ENCODE measurements at places on chromosomes 11 and 22. TPM values are rescaled to one million over a fixed set of nuclear protein-coding genes. Genes with fewer than 3 reads are reported as not detected.

DNA sequence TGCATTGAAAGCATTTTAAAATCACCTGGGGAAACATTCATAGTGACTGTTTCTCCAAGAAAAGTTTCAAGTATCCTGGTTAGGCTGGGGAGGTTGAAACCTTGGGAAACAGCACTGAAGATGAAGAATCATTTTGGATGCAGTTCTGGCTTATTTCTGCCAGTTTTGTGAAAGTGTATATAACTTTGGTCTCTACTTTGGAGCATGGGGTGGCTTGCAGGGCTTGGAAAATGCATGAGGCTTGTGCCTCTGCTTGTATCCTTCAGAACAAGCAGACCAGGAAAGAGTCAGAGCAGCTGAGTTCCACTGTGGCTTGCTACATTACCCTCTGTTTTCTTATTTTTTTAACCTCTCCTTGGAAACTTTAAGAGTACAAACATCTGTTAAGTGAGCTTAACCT is 19.5 kb downstream of the SLC5A12 start:
- no peak for DNase-seq

GRCh38 chr11:12235947-12236743 is 125.8 kb downstream of the MICAL2 start:
- DNase-seq = no peak

DNA sequence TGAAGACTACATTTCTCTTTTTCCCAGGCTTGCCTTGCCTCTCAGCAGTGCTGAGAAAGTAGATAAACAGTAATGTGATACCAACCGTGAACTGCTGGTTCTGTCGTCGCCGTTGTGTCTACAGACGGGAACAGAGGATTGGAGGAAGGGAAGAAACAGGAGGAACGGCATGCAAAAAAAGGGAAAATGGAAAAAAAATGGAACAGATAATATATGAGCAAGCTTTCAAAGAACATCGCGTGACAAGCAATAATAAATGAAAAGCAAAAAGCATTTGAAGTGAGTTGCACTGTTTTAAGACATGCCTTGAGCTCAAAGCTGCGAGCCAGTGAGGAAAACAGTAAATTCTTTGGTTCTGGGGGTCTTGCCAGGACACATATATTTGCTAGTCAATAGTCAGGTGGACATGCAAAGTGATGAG is 305.9 kb downstream of the CADM1 start:
- no peak for DNase-seq

DNA sequence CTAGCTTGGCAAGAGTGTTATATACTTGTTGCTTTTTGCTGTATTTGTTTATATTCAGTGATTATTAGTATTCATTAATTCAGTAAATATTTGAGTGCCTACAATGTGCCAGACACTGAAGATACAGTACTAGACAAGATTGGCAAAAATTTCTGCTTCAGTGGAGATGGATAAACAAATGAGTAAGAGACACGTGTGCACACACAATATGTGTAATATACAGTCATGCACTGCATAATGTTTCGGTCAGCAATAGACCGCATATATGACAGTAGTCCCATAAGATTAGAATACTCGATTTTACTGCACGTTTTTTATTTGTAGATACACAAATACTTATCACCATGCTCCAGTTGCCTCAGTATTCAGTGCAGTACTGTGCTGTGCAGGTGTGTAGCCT is 104.9 kb upstream of the GAL start:
- no peak for DNase-seq

DNA sequence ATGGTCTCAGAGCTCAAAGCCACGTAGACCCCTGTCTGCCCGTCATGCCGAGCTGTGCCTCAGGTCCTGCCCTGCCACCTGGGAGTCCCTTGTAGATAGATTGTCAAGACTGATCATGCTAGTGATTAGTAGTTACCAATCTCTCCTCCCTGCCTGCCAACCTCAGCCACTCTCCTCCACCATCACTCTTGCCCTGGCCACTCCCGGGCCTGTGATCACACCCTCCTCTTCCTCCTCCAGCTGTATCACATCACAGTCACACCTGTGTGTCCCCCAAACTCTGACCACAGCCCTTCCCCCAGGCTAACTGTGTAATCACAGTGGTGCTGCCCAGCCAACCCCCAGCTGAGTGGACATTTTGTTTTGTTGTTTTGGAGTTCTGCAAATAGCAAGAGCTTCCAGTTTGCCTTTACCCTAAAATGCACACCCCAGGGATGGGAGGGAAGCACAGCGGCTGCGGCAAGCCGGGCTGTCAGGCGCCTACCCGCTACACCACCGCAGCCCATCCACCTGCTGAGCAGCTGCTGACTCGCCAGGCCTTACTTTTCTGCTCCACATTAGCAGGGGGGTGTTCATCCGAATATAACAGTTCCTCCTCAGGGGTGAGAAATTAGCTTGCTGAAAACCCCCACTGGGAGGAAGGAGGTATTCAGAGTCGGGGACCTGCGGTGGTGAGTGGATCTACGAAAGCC is 45.8 kb downstream of the LRFN4 start:
- DNase-seq = no peak

GRCh38 chr22:45896153-45896951 is 80.6 kb downstream of the WNT7B start:
- peak; percentile 68 for DNase-seq

GRCh38 chr22:24485608-24486007 is 9.5 kb upstream of the UPB1 start:
- no peak for DNase-seq

- DNase-seq = no peak
Observed at GRCh38 chr22:24580276-24580675, 12.6 kb downstream of the LRRC75B start.

DNA sequence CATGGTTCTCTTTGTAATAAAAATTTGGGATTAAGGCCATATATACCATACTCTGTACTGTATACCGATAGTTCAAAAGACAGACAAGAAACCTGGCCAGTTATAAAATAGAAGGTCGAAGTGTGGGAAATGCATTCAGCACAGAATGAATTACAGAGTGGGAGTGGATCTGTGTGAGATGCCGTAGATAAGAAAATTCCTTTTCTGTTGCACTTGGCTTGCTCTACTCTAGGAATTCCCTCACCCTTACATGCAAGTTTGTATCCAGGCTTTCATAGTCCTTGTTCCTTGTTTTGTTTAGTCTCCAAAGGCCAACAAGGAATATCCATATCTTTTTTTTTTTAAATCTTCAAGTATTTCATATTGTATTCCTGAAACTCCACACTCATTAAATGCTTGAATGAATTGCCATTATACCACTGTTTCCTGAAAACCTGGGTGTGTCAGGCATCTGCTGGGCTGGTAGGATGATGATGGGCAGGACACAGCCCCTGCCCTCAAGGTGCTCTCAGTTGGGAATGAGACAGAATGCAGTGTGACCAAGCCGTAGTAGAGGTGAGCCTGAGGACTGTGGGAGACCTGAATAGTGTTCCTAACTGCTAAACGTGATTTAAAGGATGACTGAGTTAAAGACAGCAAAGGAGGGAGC is 53.5 kb downstream of the TEAD1 start:
- no peak for DNase-seq

- no peak for DNase-seq
Observed at GRCh38 chr11:118175031-118175992, 1.1 kb downstream of the SCN2B start.

GRCh38 chr22:19661156-19661555 is 53.1 kb upstream of the SEPTIN5 start:
- no peak for DNase-seq

- DNase-seq = no peak
Observed at GRCh38 chr22:39125622-39126021, 26.9 kb downstream of the CBX7 start.

DNA sequence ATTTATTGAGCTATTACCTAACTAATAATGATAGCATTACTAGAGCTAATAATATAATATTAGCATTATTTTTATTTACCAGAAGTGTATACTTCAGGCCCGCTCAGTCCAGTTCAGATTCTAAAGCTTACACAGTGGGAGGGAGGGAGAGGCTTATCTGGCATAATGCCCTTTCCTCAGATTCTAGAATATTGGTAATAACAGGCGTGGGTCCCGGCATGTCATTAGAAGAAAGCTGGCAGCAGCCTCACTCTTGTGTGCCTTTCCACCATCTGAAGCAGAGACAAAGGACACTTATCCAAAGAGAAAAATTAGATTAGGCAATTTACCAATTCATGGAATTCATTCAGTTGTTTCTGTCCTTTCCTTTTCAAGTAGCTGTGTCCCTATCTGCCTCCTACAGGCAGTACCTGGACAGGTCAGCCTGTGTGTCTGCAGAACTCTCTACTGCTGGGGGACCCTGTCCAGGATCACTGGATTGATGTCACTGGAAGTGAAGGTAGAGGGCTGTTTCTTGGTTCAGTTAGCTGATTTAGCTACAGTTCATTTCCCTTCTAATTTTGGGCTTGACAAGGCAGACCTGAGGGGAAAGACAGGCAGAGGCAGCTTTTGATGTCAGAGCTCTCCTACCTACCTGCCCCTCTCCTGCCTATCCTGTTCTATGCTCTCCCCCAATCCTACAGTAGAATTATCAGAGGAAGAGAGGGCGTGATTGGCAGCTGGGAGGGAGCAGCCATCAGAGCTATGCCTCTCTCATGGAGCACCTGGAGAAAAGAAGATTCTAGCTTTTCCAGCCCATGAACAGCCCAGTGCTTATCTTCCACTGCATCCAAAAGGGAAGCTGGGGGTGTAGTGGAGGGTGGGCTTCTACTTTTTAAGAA is 20.3 kb upstream of the CCDC90B start:
- no peak for DNase-seq

GRCh38 chr11:97912629-97913028 is 1108.1 kb upstream of the CNTN5 start:
- no peak for DNase-seq

- DNase-seq = no peak
Observed at GRCh38 chr11:129592191-129592590, 216.5 kb downstream of the BARX2 start.

GRCh38 chr11:112655371-112655770 is 305.8 kb upstream of the NCAM1 start:
- peak; percentile 90 for DNase-seq

DNA sequence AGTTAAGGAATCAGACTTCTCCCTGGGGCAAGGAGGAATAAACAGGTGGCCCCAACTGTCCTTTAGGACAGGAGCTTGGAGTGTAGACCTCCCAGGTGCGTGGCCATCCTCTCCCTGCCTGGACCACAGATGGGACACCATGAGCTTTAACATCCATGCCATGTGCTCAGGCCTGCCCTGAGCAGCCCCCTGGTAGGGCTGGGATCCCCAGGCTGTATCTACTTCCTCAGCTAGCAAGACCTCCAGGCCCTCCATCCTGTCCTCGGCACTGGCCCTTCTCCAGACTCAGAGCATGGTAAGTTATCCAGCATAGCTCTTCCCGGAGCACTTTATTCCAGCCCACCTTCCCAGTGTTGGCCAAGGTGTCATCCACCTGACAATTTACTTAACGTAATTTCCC is 5.7 kb downstream of the CD6 start:
- DNase-seq = no peak

DNA sequence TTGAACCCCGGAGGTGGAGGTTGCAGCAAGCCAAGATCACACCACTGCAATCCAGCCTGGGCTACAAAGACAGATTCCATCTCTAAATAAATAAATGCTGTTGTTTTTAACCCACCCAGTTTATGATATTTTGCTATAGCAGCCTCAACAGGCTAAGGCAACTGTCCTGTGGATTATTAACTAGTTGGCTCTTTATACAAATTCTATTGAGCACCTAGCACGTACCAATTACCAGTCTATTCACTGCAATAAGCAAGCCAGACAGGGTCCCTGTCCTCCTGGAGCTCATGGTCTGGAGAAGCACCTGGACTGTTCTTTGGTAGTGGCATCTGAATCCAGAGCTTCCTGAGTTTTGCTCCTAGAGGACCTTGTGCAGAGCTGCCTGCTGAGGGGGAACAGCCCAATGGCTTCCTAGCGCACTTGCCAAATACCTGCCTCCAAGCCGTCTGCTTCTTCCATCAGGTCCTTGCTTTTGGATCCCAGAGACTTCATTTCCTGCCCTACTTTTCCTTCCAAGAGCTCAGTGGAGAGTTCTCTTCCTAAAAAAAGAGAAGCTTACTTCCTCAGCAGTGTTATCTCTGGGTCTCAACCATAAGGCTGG is 49.9 kb upstream of the MICAL2 start:
- no peak for DNase-seq

DNA sequence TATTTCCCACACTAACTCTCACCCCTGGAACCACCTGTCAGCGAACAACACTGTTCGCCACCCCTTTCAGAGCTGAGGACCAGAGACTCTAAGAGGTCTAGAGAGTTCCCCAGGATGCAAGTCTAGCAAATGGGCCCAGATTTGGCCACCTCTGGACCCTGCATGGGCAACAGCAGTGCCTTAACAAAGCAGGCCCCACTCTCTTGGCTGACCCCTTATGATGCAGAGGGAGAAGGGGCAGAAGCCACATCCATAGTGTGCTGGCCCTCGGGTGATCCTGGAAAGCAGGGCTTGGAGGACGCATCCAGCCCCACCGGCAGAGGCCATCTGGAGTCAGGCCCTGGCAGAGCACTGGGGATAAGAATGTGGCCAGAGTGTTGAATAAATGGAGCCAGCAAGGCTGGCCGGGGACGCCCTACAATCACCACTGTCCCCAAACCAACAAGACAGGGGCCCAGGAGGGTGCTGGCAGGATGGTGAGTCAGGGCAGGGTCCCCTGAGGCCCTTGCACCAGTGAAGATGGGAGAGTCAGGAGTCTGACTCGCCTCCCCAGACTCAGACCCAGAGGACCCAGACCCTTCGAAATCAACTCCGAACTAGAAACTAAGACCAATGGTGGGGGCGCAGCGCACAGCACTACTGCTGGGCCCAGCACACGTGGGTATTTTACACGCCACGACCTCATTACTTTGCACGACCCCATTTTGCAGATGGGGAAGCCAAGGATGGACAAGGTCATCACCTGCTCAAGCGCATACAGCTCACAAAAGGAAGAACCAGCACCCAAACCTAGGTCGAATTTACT is 6.5 kb downstream of the CSNK1E start:
- DNase-seq = no peak

- no peak for DNase-seq
Observed at GRCh38 chr11:104093426-104094280, 57.2 kb downstream of the DDI1 start.

DNA sequence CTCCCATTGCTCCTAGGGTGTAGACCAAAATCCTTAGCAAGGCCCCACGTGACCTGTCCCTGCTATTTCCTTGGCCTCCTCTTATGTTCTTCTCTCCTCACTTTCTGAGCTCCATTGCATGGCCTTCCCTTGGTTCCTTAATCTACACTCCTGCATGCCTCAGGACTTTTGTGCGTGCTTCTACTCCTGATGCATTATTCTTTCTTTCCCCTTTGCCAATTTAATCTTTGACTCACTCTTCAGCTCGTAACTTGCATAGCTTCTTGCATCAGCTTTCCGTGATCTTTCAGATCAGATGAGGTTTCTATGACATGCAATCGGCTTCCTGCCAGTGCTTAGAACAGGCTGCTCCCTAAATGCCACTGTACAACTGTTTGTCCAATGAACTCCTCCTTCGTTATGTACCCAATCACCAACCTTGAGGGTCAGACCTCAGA is 261.6 kb upstream of the CADM1 start:
- no peak for DNase-seq

Gene C11orf97
- polyA plus RNA-seq = 2.6 TPM

Gene ANO5
- polyA plus RNA-seq = 2.7 TPM

Gene DDX25
- polyA plus RNA-seq = 2.6 TPM

Gene MGAT3
- 8.6 TPM for polyA plus RNA-seq

Gene TYR
- polyA plus RNA-seq = not detected

Gene C11orf58
- 381 TPM for polyA plus RNA-seq

Gene GVQW3
- polyA plus RNA-seq = 21.1 TPM

Gene RAB36
- 13.0 TPM for polyA plus RNA-seq

Gene HBB
- 305 TPM for polyA plus RNA-seq

Gene CD248
- polyA plus RNA-seq = 80.4 TPM

Gene OR51Q1
- not detected for polyA plus RNA-seq

Gene ANO9
- 7.2 TPM for polyA plus RNA-seq
